ENCODE measurements at places on chromosomes 5 and 9.

DNA sequence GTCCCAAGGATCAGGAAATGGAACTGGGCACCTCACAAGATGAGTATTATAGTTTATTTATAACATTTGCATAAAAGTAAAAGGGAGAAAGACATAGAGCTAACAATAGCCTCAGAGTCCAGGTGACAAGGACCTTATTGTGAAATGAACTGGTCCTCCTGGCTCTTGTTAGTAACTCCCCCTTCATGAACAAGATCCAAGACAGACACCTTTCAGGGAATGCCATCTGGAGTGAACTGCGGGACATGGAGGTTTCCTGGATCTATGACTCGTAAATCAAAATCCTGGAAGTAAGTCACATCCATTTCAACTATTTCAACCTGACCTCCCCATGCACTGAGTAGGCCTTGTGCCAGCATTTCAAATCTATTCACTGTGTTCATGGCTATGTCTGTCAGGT lies 129.5 kb upstream of the GAS1 start:
- no peak overlapping the region for H3K4me3 ChIP-seq
- no peak for DNase-seq
- no peaks in the 10 kb centered on the region for H3K36me3 ChIP-seq
- no peaks in the 10 kb centered on the region for H3K4me1 ChIP-seq
- H3K27me3 ChIP-seq: no peaks in the 10 kb centered on the region

DNA sequence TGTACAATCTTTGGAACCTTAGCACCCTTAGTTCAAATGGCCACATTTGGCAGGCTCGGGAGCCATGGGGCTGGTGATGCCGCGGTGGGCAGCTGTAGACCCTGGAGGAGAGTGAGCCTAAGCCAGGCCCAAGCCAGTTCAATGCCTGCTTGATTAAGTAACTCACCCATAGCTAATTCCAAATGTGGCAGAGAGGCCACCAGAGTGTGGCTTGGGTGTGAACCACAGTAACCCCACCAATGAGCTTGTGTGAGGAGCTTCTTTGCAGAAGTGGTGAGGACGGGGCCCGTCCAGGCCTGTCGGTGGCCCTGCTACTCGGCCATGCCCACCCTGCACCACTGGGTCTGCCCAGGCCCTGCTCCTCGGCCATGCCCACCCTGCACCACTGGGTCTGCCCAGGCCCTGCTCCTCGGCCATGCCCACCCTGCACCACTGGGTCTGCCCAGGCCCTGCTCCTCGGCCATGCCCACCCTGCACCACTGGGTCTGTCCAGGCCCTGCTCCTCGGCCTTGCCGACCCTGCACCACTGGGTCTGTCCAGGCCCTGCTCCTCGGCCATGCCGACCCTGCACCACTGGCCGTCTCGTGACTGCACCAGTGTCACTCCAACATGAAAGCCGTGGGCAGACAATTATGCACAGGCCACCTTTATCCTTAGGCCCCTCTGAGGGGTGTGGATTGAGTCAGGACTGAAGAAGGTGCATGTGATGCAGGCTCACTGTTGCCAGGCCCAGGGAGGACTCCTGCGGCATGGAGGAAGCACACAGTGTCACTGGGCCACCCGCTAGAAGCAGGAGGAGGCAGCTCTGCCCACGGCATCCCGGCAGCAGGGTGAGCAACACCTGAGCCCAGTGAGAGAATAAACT lies 75.4 kb downstream of the MRPL36 start:
- H3K4me1 ChIP-seq: peaks cover 7% of the 10 kb centered on the region
- H3K36me3 ChIP-seq: peaks cover 5% of the 10 kb centered on the region
- H3K27me3 ChIP-seq: peaks cover 28% of the 10 kb centered on the region
- H3K4me3 ChIP-seq: no peak overlapping the region

DNA sequence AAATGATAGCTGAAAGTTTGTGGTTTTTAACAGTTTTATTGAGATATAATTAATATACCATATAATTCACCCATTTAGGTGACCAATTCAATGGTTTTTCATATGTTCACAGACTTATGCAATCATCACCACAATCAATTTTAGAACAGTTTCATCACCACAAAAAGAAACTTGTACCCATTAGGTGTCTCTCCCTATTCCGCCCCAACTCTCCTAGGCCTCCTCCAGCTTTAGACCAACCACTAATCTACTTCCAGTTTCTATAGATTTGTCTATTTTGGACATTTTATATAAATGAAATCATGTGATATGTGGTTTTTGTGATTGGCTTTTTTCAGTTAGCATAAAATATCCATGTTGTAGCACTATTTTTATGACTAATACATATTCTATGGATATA lies 38.6 kb downstream of the YTHDC2 start:
- H3K27me3 ChIP-seq: no peaks in the 10 kb centered on the region
- H3K4me3 ChIP-seq: no peak overlapping the region
- no peak for DNase-seq

- no peak overlapping the region for H3K27ac ChIP-seq
- H3K36me3 ChIP-seq: no peaks in the 10 kb centered on the region
- H3K4me1 ChIP-seq: no peaks in the 10 kb centered on the region
- DNase-seq: no peak
- no peak overlapping the region for H3K4me3 ChIP-seq
Observed at GRCh38 chr9:85042981-85043647, 373.6 kb downstream of the NTRK2 start.

DNA sequence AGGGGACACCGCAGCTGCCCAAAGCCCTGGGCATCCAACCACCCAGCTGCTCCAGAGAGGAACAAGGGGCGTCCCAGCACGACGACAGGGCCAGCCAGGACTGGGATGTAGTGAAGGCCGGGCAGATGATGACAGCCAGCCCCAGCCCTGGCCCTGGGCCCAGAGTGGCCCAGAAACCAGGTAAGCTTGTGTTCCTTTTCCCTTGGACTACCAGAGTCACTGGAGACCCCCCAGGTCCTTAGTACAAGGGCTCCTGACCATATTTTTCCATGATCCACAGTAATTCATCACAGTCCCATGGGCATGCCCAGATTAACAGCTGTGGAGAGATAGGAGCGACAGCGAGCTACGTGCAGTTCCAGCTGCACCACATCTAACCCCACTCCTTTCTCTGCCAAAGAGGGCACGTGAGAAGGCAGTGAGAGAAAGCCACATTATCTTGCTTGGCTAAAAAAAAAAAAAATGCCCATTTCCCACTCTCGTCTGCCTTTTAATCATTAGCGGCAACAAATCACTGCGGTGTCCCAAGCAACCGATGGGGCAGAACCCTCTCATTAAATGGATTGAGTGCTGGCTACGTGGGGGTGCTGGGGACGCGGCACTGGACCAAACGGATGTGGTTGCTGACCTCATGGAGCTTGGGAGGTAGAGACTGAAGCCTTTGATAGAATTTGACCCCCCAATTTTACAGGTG lies 21.7 kb upstream of the SYNPO start:
- peaks cover 7% of the 10 kb centered on the region for H3K27me3 ChIP-seq
- H3K36me3 ChIP-seq: no peaks in the 10 kb centered on the region
- H3K4me1 ChIP-seq: peaks cover 10% of the 10 kb centered on the region
- no peak overlapping the region for H3K27ac ChIP-seq

GRCh38 chr9:91416096-91416712 lies 7.4 kb downstream of the NFIL3 start:
- H3K27me3 ChIP-seq: no peaks in the 10 kb centered on the region
- DNase-seq: no peak
- peak overlapping the region; percentile 76 for H3K4me3 ChIP-seq

- H3K4me1 ChIP-seq: no peaks in the 10 kb centered on the region
- no peak overlapping the region for H3K27ac ChIP-seq
- H3K4me3 ChIP-seq: no peak overlapping the region
- DNase-seq: no peak
- no peaks in the 10 kb centered on the region for H3K27me3 ChIP-seq
Observed at GRCh38 chr5:33808699-33809098, 83.1 kb downstream of the ADAMTS12 start.

- no peaks in the 10 kb centered on the region for H3K4me1 ChIP-seq
- no peak for DNase-seq
- H3K27ac ChIP-seq: no peak overlapping the region
- no peaks in the 10 kb centered on the region for H3K36me3 ChIP-seq
Observed at GRCh38 chr9:98341157-98342097, 86.0 kb upstream of the TBC1D2 start.

DNA sequence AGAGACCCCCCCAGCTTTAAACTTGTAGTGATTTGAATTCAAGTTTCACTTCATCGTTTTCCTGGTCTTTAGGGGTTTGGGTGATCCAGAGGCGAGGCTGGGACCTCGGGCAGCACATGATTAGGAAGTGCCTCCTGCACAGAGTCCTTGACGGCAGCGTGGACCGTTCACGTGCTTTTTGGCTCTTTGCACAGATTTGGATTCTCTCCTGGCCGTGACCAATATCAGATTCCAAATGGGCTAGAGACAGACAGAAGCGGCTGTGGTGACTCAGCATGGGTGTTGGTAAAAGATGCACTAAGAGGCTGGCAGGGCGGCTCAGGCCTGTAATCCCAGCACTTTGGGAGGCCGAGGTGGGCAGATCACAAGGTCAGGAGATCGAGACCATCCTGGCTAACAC lies 117.2 kb upstream of the CACNA1B start:
- peaks cover 59% of the 10 kb centered on the region for H3K4me1 ChIP-seq
- peak overlapping the region; percentile 43 for H3K4me3 ChIP-seq
- peaks cover 12% of the 10 kb centered on the region for H3K36me3 ChIP-seq
- DNase-seq: no peak
- H3K27me3 ChIP-seq: no peaks in the 10 kb centered on the region

DNA sequence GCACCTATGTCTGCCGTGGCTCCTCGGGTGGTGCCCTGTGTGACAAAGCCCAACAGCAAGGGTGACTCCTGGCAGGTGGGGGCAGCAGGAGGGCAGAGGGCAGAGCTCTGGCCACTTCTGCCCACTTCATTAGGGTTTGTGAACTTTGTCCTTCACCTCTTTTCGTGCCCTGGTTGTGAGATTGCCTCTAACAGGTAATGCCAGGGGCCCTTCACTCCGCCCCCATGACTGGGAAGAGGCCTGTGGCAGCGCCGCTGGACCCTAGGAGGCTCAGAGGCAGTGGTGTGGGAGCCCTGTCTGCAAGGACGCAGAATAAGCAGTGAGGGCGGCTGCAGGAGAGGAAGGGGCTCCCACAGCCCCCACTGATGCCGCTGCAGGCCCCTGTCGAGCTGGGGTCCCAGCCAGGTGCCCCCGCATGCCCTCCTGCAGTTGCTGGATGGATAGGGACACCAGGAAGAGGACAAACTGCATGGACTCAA lies 108.7 kb upstream of the LMX1B start:
- H3K4me1 ChIP-seq: no peaks in the 10 kb centered on the region
- peaks cover 23% of the 10 kb centered on the region for H3K27me3 ChIP-seq
- DNase-seq: no peak
- no peak overlapping the region for H3K27ac ChIP-seq
- no peaks in the 10 kb centered on the region for H3K36me3 ChIP-seq
- H3K4me3 ChIP-seq: no peak overlapping the region

DNA sequence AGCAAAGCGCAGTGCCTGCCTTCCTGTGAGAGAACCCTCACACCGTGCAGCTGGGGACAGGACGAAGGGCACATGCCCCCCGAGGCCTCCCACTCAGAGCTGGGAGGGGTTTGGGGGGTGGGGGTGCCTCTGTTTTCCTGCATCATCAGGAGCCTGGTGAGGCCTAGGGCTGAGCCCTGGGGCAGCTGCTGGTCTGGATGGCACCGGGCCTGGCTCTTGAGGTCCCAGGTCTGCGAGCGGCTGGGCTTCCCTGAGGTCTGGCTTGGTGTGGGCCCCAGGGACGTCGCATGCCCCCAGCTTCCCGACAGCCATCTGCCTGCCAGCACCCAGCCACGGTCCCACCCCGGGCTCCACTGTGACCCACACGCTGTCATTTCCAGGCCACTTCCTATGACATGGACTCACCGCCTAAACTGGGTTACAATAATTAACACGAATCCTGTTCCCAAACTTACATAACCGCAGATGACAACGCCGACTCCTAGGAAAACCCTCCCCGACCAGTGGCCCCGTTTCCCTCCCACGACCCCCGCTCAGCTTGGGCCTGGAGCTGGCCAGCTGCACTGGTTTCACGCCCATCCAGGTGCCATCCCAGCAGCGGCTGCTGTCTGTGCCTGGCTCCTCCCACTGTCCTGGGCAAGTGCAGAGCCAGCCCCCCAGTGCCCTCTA lies 8.7 kb downstream of the NACC2 start:
- DNase-seq: no peak
- no peaks in the 10 kb centered on the region for H3K36me3 ChIP-seq
- H3K27ac ChIP-seq: no peak overlapping the region
- H3K4me1 ChIP-seq: peaks cover 4% of the 10 kb centered on the region

DNA sequence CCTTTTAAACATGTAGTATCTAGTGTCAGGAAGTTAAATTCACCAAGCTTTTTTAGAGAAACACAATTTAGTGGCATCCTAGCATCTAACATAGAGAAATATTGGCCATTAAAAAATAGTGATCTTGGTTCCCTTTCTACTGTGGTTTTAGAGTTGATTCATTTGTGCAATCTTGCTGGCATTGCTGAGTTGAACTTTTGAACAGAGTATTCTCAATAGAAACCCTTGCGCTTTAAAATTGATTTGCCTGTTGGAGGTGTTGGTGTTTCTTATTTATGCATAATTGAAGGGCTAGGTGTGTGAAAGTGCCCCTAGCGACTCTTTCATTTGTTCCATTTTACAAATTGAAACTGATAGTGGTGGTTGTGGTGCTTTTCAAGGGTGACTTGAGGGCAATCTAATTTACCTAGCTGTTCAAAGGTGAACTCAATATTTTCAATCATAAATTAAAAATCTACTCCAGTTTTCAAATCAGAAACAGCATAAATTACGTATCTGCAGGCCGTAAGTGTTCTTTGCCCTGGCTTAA lies 73.0 kb upstream of the MPDZ start:
- H3K27me3 ChIP-seq: no peaks in the 10 kb centered on the region
- no peaks in the 10 kb centered on the region for H3K4me1 ChIP-seq
- H3K36me3 ChIP-seq: no peaks in the 10 kb centered on the region
- DNase-seq: no peak
- H3K27ac ChIP-seq: no peak overlapping the region
- no peak overlapping the region for H3K4me3 ChIP-seq

- DNase-seq: no peak
- no peaks in the 10 kb centered on the region for H3K36me3 ChIP-seq
- H3K4me1 ChIP-seq: no peaks in the 10 kb centered on the region
- no peak overlapping the region for H3K4me3 ChIP-seq
- H3K27ac ChIP-seq: no peak overlapping the region
Observed at GRCh38 chr9:31536471-31536870, 848.0 kb upstream of the ACO1 start.

- H3K27ac ChIP-seq: no peak overlapping the region
- H3K36me3 ChIP-seq: no peaks in the 10 kb centered on the region
- no peak overlapping the region for H3K4me3 ChIP-seq
- H3K27me3 ChIP-seq: no peaks in the 10 kb centered on the region
- no peak for DNase-seq
- peaks cover 6% of the 10 kb centered on the region for H3K4me1 ChIP-seq
Observed at GRCh38 chr5:136811086-136811485, 445.7 kb upstream of the TRPC7 start.

- no peak overlapping the region for H3K27ac ChIP-seq
- DNase-seq: no peak
- peaks cover 6% of the 10 kb centered on the region for H3K36me3 ChIP-seq
- H3K4me1 ChIP-seq: no peaks in the 10 kb centered on the region
- peaks cover 61% of the 10 kb centered on the region for H3K27me3 ChIP-seq
Observed at GRCh38 chr5:73186976-73187375, 14.0 kb downstream of the TMEM174 start.

GRCh38 chr9:114309096-114309495 lies 13.8 kb upstream of the ORM1 start:
- DNase-seq: no peak
- H3K4me3 ChIP-seq: no peak overlapping the region

- peaks cover 18% of the 10 kb centered on the region for H3K27me3 ChIP-seq
- no peak for DNase-seq
- H3K27ac ChIP-seq: peak overlapping the region; percentile 83
- peak overlapping the region; percentile 88 for H3K4me3 ChIP-seq
- H3K4me1 ChIP-seq: peaks cover 71% of the 10 kb centered on the region
Observed at GRCh38 chr9:96020300-96020791, 144.9 kb downstream of the ERCC6L2 start.

GRCh38 chr9:111728143-111728542 lies 66.6 kb downstream of the SHOC1 start:
- H3K4me1 ChIP-seq: peaks cover 12% of the 10 kb centered on the region
- no peaks in the 10 kb centered on the region for H3K27me3 ChIP-seq
- no peak for DNase-seq
- peaks cover 9% of the 10 kb centered on the region for H3K36me3 ChIP-seq
- H3K4me3 ChIP-seq: no peak overlapping the region

All from activated T-cell treated with anti-CD3 and anti-CD28 coated beads, Interleukin-2, amount 50 U/mL, for 72 hours (primary cell).